ENCODE measurements at places on chromosomes 3 and 15.

DNA sequence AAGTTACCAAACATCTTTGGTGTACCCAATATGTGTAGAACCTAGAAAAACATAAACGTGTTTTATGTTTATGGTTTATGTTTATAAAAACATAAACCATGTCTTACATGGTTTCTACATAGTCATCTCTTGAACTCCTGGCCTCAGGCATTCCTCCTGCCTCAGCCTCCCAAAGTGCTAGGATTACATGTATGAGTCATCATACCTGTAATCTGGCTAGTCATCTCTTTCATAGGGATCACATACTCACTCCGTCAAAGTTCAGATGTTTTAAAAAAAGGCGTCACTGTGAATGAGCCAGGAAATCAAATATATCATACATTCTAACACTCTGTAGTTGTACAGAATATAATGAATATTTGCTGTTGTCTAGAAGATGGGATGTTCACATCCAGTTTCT is 178.6 kb downstream of the CPNE4 start:
- DNase-seq = no peak

GRCh38 chr3:106209482-106209881 is 340.7 kb upstream of the CBLB start:
- DNase-seq = no peak

- DNase-seq = peak; percentile 29
Measured at GRCh38 chr15:43749690-43750345, 3.6 kb downstream of the PDIA3 start.

DNA sequence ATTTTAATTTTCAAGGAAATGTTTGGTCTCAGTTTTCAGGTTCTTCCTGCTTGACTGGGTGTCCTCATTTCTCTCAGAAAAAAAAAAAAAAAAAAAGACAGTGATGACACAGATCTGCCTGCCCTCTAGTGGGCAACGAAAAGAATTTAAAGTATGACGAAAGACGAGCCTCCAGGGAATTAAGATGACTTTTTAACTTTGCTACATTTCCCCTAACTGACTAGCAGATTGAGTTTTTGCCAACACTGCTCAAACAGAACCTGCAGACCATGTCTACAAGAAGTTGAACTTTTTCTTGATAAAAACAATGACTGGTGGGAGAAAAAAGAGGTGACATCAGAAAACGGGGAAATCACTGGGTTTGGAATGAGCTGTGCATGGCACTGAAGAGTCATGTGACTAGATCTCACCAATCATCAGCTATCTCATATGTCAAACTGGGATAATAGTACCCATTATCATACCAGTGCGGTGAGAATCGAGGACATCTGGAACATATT is 40.8 kb downstream of the EOMES start:
- DNase-seq = peak; percentile 95

DNA sequence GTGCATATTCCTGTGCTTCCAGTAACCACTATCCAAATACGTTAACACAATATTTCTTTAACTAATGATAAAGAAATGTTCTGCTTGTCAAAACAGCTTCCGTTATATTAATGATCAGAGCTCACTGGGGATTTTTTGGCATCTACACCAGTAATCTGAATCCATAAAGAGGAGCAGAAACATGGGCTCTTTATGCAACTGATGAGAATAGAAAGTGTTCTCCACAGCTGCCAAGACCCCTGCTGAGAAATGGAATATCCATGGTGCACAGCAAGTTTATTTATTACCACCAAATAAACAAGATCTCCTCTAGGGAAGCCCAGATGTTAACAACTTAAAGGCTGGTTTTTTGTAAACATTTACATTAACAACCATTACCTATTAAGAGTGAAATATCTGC is 54.5 kb downstream of the ALDH1A2 start:
- DNase-seq = no peak

- no peak for DNase-seq
Measured at GRCh38 chr15:69298697-69299441, at the start of gene PAQR5. Gene PAQR5 (plus strand): TSS chr15:69298912. CDS start chr15:69360081, 61,169 bp downstream.

- DNase-seq = peak; percentile 58
Measured at GRCh38 chr3:67790043-67790442, 135.6 kb upstream of the SUCLG2 start.
